HuH-7.5 (cell line): ENCODE measurements at places on chromosomes 4 and X.
A peak's percentile ranks its signal among the peaks of the same experiment; 100 is the strongest.

DNA sequence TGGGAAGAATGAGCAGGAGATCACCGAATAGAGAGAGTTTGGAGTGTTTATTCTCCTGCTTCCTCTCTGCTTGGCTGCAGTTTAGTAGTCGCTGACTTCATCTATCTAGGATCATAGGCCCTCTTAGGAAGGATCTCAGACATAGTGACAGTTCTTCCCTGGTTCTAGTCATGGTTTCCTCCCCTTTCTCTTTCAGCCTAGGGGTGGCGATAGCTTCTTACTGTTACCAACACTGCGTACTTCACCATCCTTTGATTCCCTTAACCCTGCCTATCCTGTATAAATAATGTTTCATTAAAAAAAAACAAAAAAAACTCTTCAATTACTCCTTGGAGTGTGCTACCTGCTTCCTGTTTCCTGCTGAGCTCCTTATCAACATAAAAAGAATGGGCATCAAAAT lies 103.8 kb downstream of the DDX53 start:
- DNase-seq, result no peak

- no peak for DNase-seq
Observed at GRCh38 chr4:35124106-35124505, 1120.2 kb downstream of the ARAP2 start.

DNA sequence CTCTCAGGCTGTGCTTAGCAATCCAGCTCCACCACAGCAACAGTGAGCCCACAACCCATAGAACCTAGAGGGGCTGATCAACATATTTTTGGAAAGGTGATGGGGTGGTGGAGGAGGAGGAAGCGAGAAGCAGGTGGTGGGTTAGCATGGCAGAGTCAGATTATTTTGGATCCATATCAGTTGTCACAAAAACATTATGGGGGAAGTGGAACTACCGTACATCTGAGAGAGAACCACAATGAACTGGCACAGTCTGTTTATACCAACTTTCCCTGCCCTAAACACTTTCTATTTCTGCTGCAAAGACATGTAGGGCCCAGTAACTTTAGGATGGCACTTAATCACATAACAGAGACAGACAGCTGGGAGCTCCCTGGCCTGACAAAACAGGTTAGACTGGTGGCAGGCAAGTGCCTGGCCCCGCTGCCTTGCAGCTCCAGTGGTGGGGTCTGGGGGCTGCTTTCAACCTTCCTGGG lies 4.3 kb downstream of the SLC9A7 start:
- no peak for DNase-seq

GRCh38 chrX:73289039-73289438 lies 74.4 kb upstream of the NAP1L2 start:
- no peak for DNase-seq

DNA sequence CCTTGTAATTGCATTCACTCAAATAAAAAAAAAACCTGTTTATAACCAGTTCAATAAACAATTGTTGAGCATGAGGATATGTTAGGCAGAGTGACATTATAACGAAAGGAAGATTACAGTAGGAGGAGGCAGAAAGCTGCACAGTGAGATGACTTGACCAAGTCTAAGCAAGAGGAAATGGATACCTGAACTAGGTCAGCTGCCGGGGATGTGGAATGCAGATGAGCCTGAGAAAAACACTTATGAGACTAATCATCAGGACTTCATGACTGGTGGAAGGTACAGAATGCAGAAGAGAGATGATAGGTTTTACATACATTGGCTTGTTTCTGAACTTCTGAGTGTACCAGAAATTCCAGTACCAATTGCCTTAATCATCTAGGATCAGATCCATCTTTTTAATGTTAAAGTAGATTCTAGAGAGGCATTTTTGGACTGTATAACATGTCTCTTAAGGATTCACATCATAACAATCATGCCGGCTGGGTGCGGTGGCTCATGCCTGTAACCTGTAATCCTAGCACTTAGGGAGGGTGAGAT lies 208.1 kb upstream of the PPP3CA start:
- DNase-seq, result no peak

DNA sequence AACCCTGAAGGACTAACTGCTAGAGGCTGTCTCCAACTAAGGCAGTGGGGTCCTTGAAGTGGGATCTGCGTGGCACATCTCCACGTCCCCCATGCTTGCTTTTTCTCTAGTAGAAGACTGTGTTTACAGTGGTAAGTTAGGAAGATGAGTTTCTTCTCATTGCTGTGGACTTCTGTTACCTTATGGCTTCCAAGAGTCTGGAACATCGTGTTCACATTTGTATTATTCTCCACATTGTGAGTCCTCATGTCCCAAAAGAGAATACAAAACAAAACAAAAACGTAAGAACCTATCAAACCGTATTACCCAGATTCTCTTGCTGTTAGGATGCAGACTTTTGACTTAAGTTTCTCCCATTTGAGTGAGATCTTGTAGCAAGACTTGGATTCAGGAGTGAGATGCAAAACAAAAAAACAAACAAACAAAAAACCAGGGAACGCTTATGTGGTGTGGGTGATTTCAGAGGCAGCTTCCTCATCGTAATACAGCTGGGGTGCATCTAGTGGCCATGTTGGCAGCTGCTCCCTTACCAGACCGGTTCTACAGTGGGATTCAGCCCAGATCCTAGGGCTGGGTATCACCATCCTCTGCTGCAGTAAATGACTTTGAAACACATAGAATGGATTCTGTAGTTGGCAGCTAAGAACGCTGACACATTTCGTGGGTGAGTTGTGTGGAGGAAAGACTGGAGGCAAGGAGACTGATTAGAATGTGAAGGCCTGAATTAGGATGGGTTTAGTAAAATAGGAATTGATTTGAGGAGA lies 41.3 kb downstream of the TMEM131L start:
- DNase-seq, result no peak

- no peak for DNase-seq
Observed at GRCh38 chr4:3464911-3465697, 2.0 kb downstream of the DOK7 start.

DNA sequence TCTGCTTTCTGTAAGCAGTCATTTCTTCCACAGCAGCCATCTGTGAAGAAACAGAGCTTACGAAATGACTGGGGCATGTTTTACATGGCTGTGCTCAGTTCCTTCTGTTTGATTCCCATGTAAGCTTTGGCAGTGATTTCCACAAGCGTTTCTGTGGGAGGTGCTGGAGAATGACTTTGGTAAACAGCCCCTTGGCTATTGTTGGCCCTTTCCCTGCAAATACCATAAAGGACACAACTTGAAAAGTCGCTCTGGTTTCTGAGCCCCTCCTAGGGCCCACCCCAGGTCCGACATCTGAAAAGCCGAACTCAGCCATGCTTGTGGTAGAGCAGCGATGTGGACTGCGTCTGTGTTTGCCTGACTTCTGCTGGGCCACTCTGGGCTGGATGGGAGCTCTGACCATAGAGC lies 3.7 kb downstream of the LIMCH1 start:
- DNase-seq, result no peak

DNA sequence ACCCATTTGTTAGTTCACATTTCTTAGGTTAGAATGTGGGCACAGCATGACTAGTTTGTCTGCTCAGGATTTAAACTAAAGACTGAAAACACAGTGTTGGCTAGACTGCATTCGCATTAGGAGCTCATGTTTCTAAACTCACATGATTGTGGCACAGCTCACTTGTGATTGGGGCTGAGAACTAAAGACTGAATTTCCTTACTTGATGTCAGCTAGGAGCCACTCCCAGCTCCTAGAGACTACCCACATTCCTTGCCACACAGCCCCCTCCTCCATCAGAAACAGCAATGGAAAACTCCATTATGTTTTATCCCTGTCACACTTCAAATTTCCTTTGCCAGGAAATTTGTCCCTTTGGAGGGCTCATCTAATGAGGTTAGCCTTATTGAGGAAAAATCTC lies 170.2 kb upstream of the NUDT6 start:
- no peak for DNase-seq

DNA sequence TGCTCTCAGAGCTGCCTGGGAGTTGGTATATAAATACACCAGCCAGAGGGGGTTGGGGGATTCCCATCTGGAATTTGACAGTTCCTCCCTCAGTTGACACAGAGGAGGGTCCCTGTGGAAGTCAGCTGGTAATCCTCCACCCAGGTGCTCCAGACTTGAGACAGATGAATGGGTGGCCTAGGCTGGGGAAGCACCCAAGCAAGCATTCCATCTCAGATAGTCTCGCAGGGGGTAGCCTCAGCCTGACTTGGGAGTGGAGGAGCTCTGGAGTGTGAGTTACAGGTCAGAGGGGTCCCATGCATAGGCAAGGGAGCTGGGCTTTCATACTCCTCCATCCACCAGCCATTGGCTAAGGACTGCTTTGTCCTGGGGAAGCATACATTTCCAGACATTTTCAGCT lies 229.3 kb upstream of the BCOR start:
- DNase-seq, result no peak

- no peak for DNase-seq
Observed at GRCh38 chr4:152050106-152050505, 289.3 kb upstream of the GATB start.

GRCh38 chr4:128722911-128723310 lies 86.6 kb upstream of the JADE1 start:
- no peak for DNase-seq

- DNase-seq, result no peak
Observed at GRCh38 chrX:115266300-115266699, 23.2 kb upstream of the LUZP4 start.

- no peak for DNase-seq
Observed at GRCh38 chrX:2967998-2968909, 38.1 kb upstream of the ARSH start.

DNA sequence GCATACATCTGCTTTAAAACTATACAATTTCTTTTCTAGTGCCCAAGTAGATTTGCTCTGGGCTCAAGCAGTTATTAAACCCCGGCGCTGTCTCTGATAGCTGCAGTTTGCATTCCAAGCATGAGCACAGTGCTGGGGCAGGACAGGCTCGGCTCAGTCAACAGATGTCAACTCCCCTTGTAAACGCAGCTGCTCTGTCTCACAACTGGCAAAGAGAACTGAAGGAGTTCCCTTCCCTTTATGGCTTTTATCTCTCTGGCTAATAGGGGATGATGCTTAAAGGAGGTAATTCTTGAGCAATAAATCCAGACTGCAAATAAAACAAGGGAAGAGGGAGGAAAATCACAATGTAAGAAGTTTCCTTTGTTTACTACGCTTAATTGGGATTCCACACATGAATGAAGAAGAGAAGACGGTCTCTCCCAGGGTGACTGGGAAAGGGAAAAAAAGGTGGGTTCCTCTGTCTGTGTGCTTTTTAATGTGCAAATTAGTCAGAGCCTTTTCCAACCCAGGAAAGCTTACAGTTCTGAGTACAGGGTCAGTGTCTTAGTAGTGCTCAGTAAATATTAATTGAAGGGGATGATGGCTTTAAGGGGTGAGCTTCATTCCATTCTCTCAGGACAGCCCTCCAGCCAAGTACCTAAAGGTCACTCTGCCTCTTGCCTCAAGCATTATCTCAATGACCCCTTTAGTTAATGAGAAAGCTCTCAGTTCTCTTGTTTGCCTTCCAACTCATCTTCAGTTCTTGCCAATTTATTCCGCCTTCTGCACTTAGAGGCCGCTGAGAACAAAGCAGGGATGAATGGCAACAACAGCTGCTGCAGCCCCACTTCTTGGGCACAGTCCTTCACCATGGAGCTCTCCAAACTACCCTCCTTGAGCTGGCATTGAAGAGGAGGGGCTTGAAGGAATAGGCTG lies 155.7 kb upstream of the JADE1 start:
- DNase-seq, result no peak

GRCh38 chr4:155679343-155679742 lies 12.7 kb downstream of the GUCY1A1 start:
- no peak for DNase-seq

GRCh38 chr4:172725581-172725980 lies 443.0 kb upstream of the GALNT7 start:
- DNase-seq, result no peak

- DNase-seq, result no peak
Observed at GRCh38 chrX:47068214-47068613, 10.0 kb upstream of the RGN start.

DNA sequence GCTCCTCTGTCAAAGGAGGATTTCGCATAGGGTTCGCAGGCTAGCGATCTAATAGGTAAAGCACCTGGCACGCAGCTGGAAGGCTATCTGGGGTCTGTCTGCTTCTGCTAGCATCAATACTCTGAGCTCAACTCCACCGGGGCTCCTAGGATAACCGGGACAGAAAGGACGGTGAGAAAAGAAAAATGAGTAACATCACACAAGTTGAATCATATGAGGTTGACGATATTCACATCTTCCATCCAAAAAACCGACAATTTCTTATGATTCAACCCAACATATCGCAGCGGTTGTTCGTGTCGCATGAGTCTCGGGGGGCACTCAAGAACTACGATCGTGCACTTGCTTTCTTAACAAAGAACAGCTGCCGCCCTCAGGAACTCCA lies 1.8 kb downstream of the PROM1 start:
- DNase-seq, result peak; percentile 35

DNA sequence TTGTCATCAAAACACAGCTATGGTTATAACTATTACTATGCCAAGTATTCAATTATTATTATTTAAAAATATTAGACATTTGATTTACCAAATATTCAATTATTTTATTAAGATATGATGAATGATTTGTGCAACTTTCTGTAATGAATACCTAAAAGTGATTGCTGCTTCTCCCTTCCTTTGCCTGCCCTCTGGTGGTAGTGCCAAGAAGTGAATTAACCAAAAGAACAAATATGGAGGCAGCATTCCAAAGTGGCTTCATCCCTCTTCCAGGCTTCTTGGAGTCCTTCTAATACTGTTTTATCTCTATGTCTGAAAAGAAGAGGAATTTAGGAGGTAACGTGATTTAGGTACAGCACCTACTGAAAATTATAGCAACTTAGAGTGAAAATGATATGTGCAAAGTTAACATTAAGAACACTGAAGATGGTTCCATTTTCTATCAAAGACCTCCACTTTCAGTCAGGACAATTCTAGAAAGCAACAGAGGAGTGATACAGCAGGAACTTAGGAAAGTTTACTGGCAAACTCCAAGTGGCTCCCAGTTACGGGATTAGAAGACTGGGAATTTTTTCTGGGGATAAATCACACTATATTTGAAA lies 43.0 kb downstream of the ENPEP start:
- no peak for DNase-seq

DNA sequence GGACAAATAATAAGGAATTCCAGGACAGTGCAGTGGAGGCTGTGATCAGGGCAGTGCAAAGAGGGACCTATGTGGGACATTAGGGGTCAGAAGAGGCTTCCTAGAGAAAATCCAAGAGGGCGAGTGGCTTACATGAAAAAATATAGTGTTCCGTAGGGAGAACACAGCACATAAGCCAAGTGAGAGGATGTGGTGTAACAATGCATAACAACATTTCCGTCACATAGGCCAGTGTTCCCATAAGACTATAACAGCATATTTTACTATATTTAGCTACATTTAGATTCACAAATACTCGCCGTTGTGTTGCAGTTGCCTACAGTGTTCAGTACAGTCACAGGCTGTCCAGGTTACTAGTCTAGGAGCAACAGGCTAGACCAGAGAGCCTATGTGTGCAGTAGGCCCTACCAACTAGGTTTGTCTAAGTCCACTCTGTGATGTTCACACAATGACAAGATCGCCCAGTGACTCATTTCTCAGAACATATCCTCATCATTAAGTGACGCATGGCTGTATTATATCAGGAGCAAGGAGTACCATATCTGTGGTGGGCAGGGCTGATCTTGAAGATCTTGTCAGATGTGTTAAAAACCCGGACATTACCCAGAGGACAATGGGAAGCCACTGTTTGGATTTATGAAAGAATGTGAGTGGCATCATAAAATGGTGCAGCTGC lies 74.0 kb upstream of the TBL1X start:
- DNase-seq, result no peak
